ENCODE measurements at places on chromosomes 6 and 20.
A peak's percentile ranks its signal among the peaks of the same experiment; 100 is the strongest.

DNA sequence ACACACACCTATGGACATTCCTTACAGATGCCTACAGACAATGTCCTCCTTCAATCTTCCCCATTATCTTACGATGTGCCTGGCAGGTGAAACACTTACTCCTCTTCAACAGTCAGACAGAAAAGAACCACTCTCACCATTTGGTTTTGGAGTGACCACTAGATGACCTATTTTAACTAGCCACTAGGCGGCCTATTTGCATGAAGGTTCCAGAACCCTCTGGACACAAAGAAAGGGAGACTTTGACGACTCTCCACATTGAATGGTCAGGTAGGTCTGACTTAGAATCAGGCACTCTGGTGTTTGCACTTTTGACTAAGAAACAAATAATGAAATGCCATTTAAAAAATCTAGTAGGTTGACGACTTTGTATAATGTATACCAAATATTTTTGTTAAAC is 42.0 kb downstream of the PNLDC1 start:
- DNase-seq = no peak

- no peak for DNase-seq
Observed at GRCh38 chr6:360764-361373, 30.7 kb upstream of the IRF4 start.

- no peak for DNase-seq
Observed at GRCh38 chr6:78400076-78400475, 467.3 kb upstream of the IRAK1BP1 start.

- DNase-seq = peak; percentile 24
Observed at GRCh38 chr6:142695016-142695415, 250.0 kb downstream of the HIVEP2 start.

GRCh38 chr6:158031381-158032353 is 50.0 kb downstream of the SYNJ2 start:
- DNase-seq = peak; percentile 97

DNA sequence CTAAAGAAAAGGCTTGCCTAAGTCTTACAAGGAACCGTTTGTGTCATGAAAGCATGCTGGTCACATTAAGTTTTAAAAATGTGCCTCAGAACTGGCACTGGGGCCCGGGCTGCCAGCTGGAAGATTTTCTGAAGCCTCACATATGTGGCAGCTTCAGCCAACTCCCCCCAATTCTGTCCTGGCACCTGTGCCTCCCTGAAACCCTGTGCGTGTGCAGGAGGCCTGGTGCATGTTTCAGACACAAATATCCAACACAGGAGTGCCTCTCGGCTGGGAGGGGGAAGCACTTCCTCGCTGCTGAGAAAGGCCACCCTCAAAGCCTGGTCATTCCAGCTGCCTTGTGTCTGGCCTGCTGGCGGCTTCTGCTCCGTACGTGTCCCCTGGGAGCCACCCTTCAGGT is 188.5 kb upstream of the SNX9 start:
- DNase-seq = no peak
